ENCODE measurements at places on chromosomes 6 and 20.
A peak's percentile ranks its signal among the peaks of the same experiment; 100 is the strongest.

DNA sequence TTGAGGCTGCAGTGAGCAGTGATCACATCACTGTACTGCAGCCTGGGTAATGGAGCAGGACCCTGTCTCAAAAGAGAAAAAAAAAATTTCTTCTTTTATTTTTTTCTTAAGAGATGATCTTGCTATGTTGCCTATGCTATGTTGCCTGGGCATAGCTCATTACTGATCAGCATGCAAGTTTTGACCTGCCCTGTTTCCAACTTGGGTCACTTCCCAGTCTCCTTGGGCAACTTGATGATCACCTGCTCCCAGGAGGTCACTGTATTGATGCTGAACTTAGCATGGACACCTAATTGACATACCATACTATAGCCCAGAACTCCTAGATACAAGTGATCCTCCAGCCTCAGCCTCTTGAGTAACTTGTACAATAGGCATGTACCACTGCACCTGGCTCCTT, 30.7 kb upstream of the NANP start:
- H3K4me3 ChIP-seq, result no peak overlapping the region
- no peaks in the 10 kb centered on the region for H3K36me3 ChIP-seq
- H3K4me1 ChIP-seq, result no peaks in the 10 kb centered on the region
- no peak overlapping the region for H3K27ac ChIP-seq
- H3K27me3 ChIP-seq, result no peaks in the 10 kb centered on the region

- no peaks in the 10 kb centered on the region for H3K36me3 ChIP-seq
- H3K27me3 ChIP-seq, result no peaks in the 10 kb centered on the region
- H3K27ac ChIP-seq, result no peak overlapping the region
- no peaks in the 10 kb centered on the region for H3K4me1 ChIP-seq
- no peak overlapping the region for H3K4me3 ChIP-seq
- DNase-seq, result no peak
Measured at GRCh38 chr6:145823328-145823944, 8.8 kb upstream of the FBXO30 start.

GRCh38 chr6:116034327-116034726, 26.4 kb downstream of the FRK start:
- H3K4me1 ChIP-seq, result peaks cover 4% of the 10 kb centered on the region
- H3K27me3 ChIP-seq, result no peaks in the 10 kb centered on the region
- DNase-seq, result no peak
- no peak overlapping the region for H3K4me3 ChIP-seq
- H3K27ac ChIP-seq, result no peak overlapping the region
- no peaks in the 10 kb centered on the region for H3K36me3 ChIP-seq

DNA sequence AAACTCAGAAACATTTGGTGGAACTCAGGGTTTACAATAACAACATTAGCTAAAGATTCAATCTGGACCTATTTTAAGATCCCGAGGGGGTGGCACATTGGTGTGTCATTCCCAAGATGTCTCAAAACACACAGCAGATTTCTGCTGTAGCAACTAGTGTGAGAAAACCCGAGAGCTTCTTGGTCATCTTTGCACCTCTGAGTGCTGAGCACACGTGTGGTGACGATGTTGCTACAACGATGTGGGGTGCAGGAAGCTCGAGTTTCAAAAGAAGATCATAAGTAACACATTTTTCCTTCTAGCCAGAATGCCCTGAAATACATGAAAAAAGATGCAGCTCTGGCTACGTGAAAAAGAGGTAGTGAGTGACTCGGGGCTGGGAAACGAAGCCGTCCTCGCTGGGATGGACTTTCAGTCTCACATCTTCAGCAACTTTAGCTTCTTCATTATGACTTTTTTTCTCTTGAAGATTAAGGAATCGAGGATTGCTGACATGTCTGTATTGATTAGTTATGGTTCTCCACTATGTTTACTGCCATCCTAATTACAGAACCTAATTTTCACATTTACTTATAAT, 1.5 kb downstream of the RAMACL start:
- no peaks in the 10 kb centered on the region for H3K27me3 ChIP-seq
- H3K4me1 ChIP-seq, result peaks cover 22% of the 10 kb centered on the region
- no peaks in the 10 kb centered on the region for H3K36me3 ChIP-seq

GRCh38 chr20:46177768-46178167, 59.7 kb downstream of the CD40 start:
- H3K4me3 ChIP-seq, result no peak overlapping the region
- H3K36me3 ChIP-seq, result no peaks in the 10 kb centered on the region
- H3K4me1 ChIP-seq, result no peaks in the 10 kb centered on the region
- DNase-seq, result no peak
- H3K27me3 ChIP-seq, result peaks cover 68% of the 10 kb centered on the region
- no peak overlapping the region for H3K27ac ChIP-seq

DNA sequence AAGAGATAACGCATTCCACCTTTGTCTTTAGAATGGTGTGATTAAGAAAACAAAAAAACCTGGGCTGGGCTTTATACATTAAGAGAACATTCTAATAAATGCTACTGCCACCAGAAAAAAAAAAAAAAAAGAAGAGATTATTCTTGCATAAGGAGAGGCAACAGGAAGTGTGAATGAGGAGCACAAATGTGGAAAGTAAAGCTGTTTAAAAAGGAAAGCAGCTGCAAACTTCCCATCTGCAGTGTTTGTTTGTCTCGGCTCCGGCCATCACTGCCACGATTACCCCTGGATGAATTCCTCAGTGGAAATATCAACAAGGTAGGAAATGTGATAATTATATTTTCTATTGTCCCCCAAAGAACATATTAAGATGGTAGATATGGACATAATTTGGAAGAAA, 223.9 kb downstream of the PHF3 start:
- no peak overlapping the region for H3K27ac ChIP-seq
- H3K27me3 ChIP-seq, result no peaks in the 10 kb centered on the region
- H3K36me3 ChIP-seq, result no peaks in the 10 kb centered on the region
- H3K4me3 ChIP-seq, result no peak overlapping the region
- no peak for DNase-seq
- H3K4me1 ChIP-seq, result peaks cover 6% of the 10 kb centered on the region

GRCh38 chr6:52255434-52255833, 11.1 kb upstream of the IL17F start:
- H3K27me3 ChIP-seq, result peaks cover 5% of the 10 kb centered on the region
- DNase-seq, result no peak
- H3K4me1 ChIP-seq, result no peaks in the 10 kb centered on the region

DNA sequence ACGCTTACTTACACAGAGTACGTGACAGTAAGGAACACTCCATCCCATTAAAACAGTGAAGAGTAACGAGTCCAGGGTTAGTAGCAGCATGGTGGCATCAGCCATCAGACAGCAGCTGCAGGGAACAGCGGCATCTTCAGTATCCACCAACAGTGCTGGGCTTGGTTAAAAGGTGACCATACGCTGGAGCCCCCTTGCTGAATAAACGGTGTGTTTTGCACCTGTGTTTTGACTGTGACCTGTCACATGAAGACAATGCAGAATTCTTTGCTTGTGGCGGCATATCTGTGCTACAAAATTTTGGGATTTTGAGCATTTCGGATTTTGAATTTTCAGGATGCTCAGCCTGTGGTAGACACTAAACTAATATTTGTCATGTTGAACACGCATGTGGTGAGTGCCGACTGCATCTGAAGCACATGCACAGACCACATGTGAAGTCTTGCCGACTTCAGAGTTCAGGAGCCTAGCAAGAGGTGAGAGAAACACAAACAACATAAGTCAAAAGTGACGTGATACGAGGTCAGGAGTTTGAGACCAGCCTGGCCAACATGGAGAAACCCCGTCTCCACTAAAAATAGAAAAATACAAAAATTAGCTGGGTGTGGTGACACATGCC, 69.3 kb upstream of the FRMD1 start:
- H3K27ac ChIP-seq, result no peak overlapping the region
- H3K4me1 ChIP-seq, result no peaks in the 10 kb centered on the region
- no peaks in the 10 kb centered on the region for H3K36me3 ChIP-seq

DNA sequence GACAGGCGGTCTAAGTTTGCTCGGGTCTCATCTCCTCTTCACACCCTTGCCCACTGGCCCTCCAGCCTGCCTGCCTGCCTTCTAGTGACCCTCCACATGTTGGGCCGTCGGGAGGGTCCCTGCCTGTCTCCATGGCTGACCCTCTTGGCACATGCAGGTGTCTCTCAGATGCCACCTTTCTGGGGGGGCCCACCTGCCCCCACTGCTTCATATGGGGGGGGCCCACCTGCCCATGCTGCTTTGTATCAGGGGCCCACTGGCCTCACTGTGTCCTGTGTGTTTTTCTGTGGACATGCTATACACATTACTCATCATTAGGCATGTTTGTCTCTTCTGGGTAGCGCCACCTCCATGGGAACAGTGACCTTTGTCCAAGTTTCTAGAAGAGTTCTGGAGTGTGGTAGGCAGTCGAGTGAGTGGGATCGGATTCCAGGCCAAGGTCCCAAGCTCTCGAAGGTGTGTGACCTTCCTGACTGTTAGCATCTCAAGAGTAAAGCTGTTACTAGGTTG, 40.4 kb upstream of the KIF25 start:
- no peak overlapping the region for H3K4me3 ChIP-seq
- H3K36me3 ChIP-seq, result peaks cover 33% of the 10 kb centered on the region
- peak overlapping the region; percentile 27 for H3K27ac ChIP-seq
- no peaks in the 10 kb centered on the region for H3K4me1 ChIP-seq

GRCh38 chr6:137102851-137103492, 58.2 kb upstream of the IL20RA start:
- no peaks in the 10 kb centered on the region for H3K4me1 ChIP-seq
- H3K36me3 ChIP-seq, result no peaks in the 10 kb centered on the region
- no peak for DNase-seq
- H3K27ac ChIP-seq, result no peak overlapping the region
- H3K27me3 ChIP-seq, result no peaks in the 10 kb centered on the region

GRCh38 chr20:57638173-57638894, 18.1 kb upstream of the ZBP1 start:
- no peak overlapping the region for H3K27ac ChIP-seq
- DNase-seq, result no peak
- H3K36me3 ChIP-seq, result no peaks in the 10 kb centered on the region
- no peak overlapping the region for H3K4me3 ChIP-seq

- DNase-seq, result no peak
- peaks cover 10% of the 10 kb centered on the region for H3K4me1 ChIP-seq
- no peak overlapping the region for H3K4me3 ChIP-seq
- no peak overlapping the region for H3K27ac ChIP-seq
- no peaks in the 10 kb centered on the region for H3K27me3 ChIP-seq
- H3K36me3 ChIP-seq, result no peaks in the 10 kb centered on the region
Measured at GRCh38 chr6:7974565-7974937, 64.0 kb upstream of the TXNDC5 start.

DNA sequence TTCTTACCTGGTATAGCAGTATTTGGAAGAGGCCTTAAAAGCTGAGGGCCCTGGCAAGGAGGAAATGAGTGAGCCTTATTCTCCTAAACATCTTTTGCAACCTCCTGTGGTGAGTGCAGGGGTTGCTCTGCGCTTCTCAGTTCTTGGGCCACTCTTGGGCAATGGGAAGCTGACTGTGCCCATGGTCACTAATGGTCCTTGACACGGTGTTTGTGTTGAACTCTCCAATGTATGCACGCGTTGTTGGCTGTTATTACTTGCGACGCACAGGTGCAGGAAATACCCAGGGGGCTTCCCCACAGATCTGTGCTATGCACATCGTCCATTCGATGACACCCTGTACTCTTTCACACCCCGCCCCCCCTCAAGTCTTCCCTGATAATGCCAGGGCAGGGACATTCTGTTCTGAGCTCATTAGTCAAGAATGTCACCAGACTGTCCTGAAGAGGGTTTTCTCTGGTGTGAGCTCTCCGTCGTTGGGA, 79.7 kb downstream of the EDN1 start:
- H3K36me3 ChIP-seq, result no peaks in the 10 kb centered on the region
- H3K4me3 ChIP-seq, result no peak overlapping the region
- H3K4me1 ChIP-seq, result no peaks in the 10 kb centered on the region
- no peak overlapping the region for H3K27ac ChIP-seq
- H3K27me3 ChIP-seq, result no peaks in the 10 kb centered on the region
- no peak for DNase-seq

DNA sequence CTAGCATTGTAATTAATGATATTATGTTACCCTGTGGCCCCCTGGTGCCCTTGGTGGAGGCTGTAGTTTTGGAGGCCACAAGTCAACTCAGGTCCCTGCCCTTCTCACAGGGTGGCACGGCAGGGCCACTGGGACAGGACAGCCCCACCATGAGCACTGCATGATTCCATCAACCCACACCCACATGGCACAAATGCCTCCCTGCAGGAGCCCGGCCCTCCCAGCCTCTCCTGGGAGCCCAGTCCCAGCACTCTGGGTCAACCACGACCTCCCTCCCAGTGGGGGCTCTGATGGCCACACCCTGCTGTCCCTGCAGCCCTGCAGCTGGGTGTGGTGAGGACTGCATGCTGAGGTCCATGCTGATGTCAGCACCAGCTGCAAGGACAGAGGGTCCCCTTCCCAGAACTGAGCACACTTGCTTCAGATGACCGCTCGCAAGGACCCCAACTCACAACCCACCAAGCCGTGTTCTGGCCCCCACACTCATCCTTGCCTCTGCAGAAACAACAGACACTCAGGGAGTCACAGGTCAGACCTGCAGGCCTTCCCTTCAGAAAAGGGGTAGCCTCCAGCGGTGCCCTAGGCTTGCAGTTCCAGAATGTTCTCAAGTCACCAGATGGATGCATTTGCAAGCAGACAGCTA, 15.7 kb upstream of the CST7 start:
- H3K4me1 ChIP-seq, result no peaks in the 10 kb centered on the region
- DNase-seq, result peak; percentile 38
- no peaks in the 10 kb centered on the region for H3K36me3 ChIP-seq
- no peak overlapping the region for H3K4me3 ChIP-seq

DNA sequence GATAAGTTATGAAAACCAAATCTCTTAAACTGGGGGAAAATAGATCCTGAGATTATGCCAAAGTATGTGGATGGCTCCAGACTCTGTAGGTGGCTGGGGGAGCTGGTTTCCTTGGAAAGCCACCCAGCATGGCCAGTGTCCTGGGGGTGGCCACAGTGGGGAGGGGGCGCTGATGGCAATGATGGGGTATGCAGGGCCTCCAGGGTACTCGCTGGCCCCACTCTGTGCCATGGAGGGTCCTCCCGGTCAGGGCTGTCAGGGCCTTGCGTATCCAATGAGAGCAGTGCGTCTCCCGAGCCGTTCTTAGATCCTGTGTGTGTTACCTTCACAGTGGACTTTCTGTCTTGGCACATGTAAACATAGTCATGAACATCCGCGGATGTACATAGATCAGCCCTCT, 152.8 kb downstream of the TMEM242 start:
- H3K27me3 ChIP-seq, result no peaks in the 10 kb centered on the region
- no peak overlapping the region for H3K4me3 ChIP-seq
- no peaks in the 10 kb centered on the region for H3K4me1 ChIP-seq

DNA sequence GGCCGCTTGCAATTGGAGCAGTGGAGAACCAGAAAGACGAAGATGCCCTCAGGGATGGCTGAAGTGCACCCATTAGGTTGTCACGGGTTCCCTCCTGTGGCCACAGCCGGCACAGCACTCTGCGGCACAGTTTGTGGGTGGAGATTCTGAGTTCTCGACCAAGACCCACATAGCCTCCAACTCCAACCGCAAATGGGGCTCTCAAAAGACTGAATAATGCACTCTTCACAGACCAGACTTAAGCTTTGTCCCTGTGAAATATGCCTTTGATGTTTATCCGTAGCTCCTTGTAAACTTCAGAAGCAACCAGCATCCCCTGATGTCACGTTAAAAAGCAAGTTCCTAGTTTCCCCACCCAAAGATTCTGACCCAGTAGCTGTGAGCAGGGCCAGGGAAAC, 934 bp upstream of the CST9 start:
- no peak overlapping the region for H3K4me3 ChIP-seq
- H3K27ac ChIP-seq, result no peak overlapping the region
- no peaks in the 10 kb centered on the region for H3K27me3 ChIP-seq
- DNase-seq, result peak; percentile 88
- no peaks in the 10 kb centered on the region for H3K36me3 ChIP-seq

GRCh38 chr6:50973464-50973863, 154.8 kb downstream of the TFAP2B start:
- H3K27ac ChIP-seq, result no peak overlapping the region
- H3K36me3 ChIP-seq, result no peaks in the 10 kb centered on the region
- H3K4me3 ChIP-seq, result no peak overlapping the region
- H3K27me3 ChIP-seq, result no peaks in the 10 kb centered on the region

All from upper lobe of right lung (tissue), 1 donor.